Stimulated activated CD4-positive, alpha-beta T cell treated with anti-CD3 and anti-CD28 coated beads, Interleukin-1b, Interleukin-23, amount 100 ng/mL, for 24 hours (primary cell): ENCODE measurements at places on chromosomes 16 and 17.
A peak's percentile ranks its signal among the peaks of the same experiment; 100 is the strongest.

DNA sequence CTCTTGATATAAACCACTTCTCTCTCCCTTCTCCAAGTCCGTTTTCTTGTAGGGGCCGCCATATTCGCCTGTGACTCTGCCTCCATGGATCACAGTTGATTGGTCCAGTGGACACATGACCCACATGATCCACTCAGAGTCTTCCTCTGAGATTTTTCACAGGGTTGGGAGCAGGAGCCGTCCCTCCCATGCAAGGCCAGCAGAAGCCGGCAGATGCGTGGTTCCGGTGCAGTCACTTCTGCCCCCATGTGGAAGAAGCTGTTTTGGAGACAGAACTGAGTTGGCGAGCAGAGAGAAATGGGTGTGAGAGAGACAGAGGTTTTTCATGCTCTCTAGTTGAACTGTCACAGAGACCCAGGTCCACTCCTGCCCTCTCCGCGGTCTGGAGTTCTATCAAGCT is 83.3 kb downstream of the C16orf95 start:
- DNase-seq, result no peak

GRCh38 chr17:42283241-42284023 is 4.9 kb upstream of the STAT5A start:
- no peak for DNase-seq

DNA sequence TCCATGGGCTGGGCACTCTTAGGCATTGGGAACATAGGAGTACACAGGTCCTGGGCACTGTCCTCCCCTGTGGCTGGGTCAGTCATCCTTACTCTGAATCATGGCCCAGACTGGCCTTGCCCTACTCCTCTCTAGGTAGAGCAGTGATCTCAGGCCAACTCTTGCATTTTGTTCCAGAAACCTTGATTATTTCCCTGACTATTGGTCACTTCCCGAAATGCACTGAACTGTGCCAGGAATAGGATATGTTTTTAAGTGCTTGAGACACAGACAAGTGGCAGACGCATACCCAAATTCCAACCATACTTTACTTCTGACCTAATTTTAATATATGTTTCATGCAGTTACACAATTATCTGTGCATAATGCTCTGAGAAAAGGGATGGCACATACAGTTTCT is 10.3 kb downstream of the KRABD2 start:
- DNase-seq, result no peak

GRCh38 chr17:72487731-72488494 is 367.1 kb downstream of the SOX9 start:
- no peak for DNase-seq

DNA sequence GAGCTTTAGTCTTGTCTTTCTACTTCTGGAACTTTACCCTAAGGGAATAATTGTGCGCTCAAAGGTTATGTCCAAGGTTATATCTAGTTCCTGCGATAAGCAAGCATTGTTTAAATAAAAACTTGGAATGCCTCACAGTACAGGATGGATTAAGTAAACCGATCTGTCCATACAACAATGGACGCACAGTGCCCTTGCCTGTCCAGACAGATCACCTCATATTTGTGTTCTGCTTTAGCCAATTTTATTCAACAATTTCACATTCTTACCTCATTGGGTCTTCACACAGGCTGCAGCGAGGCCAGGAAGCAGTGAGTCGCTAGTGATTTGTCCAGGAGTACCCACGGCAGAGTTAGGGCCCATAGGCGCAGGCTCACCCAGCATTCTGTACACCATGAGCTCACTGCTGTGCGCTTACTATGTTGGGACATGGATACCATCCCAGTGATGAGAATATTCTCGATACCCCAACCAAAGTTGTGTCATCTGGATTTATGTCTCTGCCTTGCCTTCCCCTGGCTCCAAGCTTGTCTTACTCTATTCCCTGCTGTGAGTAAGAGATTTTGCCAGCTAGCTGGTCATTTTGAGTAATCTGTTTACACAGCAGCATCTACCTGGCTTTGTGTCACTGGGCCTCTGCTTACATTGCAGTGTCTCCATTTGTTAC is 39.8 kb downstream of the USP43 start:
- no peak for DNase-seq

GRCh38 chr17:61209525-61209924 is 190.1 kb upstream of the TBX2 start:
- DNase-seq, result no peak

DNA sequence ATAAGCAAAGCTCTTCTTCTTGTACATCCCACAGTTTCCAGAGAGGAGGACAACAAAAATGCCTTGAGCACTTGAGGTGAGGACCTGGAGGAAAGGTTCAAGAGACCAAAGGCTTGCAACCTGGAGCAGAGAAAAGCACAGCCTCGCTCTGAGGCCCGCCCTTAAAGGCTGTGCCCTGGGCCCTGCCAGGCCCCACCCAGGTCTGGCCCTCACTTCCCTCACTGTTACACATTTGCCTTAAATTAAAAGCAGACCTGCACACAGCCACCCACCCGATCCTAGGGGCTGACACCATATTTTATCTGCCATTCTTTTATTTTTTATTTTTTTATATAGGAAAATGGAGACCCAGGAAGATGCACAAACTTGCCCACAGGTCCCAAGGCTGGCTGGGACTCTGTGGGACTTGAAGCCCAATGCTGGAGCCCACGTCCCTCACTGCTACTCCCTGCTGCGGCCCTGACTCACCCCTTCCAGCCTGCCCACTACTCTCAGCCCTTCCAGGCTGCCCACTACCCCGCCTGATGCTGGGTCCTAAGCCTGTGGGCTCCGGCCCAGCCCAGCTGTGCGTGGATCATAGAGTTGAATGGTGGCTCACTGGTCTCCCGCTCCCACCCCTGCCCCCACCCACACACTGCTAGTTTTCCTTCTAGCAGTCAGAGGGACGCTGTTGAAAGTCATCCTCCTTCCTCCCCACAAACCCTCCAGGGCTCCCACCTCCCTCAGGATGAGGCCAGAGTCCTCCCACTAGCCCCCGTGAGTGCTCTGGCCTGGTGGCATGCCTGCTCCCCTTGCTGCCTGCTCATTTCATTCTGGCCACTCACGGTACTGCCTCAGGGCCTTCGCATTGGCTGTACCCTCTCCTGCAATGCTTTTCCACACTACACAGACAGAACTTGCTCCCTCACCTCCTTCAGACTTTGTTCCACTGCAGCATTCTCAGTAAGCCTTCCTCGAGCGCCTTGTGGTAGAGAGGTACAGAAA is 77.6 kb upstream of the MED9 start:
- DNase-seq, result no peak

DNA sequence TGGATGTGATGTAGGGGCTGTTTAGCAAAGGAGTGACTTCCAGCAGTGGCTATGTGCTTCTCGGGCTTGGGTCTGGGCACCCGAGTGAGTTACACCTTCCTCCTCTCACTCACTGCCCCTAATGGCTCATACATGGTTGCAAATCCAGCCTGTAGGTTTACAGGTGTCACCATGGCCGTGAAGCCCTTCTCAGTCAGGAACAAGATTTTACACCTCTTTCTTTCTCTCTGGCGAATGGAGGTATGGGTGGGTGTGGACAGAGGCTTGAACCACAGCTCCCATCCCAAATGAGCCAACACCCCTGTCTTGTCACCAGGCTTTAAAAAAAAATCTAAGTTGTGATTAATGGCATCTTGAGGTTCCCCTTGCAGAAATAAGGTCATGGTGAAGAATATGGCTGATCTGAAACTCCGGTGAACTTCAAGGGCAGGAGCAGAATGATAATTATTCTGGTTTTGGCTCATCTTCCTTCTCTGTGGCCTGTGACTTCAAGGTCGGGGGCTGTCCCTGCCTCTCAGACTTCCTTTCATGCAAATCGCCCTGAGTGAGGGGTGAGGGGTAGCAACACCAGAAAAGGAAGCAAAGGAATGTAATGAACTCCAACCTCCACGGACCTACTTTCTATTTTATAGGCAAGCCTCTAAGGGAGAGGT is 331.2 kb downstream of the MAF start:
- peak; percentile 55 for DNase-seq

DNA sequence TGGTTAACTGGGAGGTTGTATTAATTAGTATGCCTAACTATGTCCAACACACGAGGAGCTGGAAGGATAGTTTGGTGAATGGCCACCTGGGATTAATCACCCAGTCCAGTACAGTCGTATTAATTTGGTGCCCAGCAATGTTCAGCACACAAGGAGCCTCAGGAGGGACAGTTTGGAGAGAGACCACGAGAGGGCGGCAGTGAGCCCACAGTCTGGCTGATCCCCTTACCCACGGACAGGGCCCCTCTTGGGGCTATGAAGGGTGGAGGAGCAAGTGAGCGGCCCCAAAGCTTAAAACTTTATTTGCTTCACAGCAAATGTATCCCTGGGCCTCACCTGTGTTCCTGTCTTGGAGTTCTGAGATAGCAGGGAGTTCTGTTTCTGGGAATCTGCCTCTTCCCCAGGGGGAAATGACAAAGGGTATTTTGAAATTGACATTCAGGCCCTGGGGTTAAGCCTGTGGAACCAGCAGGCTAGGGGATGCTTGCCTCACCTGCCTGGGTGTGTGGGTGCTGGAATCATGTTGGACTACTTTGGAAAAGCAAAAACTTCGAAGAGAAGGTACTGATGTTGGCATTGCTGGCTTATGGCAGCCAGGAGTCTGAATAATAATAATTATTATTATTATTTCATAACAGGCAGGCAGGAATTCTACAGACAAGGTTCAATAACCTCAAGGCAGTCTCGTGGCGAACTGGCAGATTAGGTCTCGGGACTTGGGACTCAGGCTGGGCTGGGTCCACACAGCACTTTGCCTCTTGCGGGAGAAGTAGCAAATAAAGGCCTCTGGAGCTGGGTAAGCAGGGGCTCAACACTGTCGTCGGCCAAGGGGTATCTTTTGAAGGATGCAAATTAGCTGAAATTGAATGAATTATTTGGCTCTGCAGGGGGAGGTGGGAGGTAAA is 227.6 kb upstream of the ASIC2 start:
- peak; percentile 21 for DNase-seq

DNA sequence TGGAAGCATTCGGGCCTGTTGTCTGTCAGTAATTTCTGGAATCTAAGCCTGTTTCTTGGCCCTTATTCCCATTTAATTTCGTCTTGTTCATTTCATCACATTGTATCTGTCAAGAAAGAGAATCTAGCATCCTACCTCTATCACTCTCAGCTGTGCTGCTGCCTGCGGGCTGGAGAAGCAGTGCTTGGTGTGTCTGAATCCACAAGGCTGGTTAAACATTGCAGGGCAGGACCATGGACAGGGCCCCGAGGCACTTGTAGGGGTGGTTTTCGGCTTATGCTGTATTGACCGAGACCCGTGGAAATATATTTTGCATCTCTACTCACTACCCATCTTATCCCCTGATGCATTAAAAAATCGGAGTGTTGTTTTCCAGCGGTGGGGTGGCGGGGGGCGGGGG is 3.1 kb downstream of the RAB11FIP4 start:
- no peak for DNase-seq

- no peak for DNase-seq
These were observed 18.1 kb upstream of the CNEP1R1 start for GRCh38 chr16:50006964-50007363.

DNA sequence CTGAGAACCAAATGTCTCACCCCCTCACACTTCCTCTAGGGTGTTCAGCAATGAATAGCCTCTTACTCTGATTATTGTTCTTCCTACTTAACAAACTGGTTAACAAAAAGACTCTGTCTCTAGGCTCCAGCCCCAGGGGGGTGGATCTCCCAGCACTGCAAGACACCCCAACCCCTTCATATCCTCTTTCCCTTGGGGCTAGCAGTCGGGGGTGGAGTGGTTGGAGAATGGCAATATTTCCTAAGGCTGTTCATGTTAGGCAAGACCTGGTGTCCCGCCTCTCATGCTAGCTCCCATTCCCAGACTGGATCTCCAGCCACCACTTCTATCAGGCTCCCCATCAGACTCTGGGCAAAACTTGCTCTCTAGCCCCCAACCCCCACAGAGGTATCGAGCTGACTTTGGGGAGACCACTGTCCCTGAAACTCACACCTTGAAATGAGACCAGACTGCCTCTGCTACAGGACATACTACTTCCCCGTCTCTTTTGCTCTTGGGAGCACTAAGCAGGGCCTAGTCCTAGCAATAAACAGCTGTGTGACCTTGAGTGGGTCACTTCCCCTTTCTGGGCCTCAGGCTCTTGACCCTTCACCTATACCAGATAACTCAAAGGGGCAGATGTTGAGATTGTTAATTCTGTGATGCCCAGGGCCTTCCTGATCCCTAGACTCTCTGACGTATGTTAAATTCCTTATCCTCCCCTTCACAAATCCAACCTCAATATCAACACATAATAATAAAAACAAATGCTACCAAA is 2.4 kb downstream of the SLC25A35 start:
- no peak for DNase-seq

DNA sequence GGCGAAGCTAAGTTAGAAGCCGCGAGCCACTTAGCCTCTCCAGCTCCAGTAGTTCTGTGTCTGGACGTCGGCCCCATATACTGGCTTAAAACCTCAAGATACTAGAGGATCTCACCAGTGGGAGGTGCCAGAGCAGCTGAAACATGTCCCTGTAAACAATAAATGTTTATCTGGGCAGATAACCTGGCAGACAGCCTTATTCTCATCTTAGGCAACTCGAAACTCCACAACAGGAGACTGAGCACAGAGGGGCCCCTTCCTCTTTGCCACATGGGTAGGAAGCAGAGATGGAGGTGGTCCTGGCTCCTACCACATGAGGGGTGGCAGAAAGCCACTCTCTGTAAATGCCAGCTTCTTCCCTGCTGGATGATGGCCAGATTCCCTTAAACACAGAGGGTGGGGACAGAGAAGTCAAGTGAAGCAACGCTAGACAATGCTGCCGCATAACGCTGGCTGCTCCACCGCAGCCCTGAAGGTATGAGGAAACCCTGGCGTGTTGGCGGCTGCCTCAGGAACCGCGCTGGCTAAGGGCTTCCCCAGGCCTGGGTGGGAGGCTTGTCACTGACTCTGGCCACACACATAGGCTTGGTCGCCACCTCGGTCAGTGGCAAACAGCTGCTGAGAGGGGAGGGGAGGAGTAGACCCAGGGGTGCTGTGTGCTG is 67.9 kb downstream of the HIC1 start:
- DNase-seq, result no peak

- DNase-seq, result peak; percentile 69
These were observed 59.8 kb downstream of the BAIAP2 start for GRCh38 chr17:81094509-81095382.

DNA sequence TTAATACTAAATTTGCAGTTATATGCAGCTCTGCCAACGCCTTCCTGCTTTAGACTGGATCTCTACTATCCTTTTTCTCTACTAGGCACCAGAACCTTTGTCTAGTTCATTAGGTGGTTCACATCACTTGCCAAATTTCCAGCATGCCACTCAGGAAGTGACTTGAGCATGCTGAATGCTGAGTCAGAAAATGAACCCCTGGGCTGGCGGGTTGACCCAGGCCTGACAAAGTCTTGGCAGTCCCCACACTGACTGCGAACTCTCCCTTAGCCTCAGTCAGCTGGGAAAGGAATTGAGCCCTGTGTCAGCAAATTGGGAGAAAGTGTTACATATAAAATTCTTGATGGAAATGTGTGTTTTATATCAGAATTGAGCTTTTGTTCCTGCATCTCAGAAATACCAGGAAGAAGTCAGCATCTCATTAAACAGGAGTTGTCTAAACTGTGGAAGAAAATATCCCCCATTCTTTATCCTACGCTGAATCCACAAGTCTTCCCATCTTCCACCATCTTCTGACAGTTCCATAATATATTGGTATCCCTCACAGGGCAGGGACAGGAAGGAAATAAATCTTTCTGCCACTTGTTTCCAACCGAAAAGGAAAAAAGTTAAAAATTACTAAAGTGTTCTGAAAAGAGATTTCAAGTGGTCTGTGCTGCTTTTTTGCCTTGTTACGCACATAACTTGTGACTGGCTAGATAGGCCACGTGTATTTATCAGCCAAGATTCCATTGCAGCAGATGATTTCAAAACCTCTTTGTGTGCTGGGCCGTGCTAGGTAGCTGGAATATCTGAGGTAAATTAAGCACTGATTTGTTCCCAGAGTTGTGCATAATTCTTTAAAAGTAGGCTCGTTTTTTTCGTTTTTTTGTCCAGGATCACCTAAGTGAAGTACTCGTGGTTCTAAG is 16.7 kb upstream of the SLC12A3 start:
- no peak for DNase-seq
